Esophagus squamous epithelium (tissue), 5 donors: ENCODE measurements at places on chromosomes 7 and 10. TPM values are rescaled to one million over a fixed set of nuclear protein-coding genes. Genes with fewer than 3 reads are reported as not detected.

- H3K4me3 ChIP-seq = no peak overlapping the region
- no peaks in the 10 kb centered on the region for H3K36me3 ChIP-seq
- H3K27me3 ChIP-seq = no peaks in the 10 kb centered on the region
- DNase-seq = no peak
- no peak overlapping the region for H3K27ac ChIP-seq
Observed at GRCh38 chr7:13144673-13145072, 457.2 kb downstream of the ARL4A start.

CALML5 gene
- total RNA-seq = 24.0 TPM

GRCh38 chr7:30708983-30709382, 26.7 kb upstream of the CRHR2 start:
- no peaks in the 10 kb centered on the region for H3K27me3 ChIP-seq
- H3K4me3 ChIP-seq = no peak overlapping the region
- H3K36me3 ChIP-seq = no peaks in the 10 kb centered on the region
- DNase-seq = no peak
- H3K4me1 ChIP-seq = no peaks in the 10 kb centered on the region

DNA sequence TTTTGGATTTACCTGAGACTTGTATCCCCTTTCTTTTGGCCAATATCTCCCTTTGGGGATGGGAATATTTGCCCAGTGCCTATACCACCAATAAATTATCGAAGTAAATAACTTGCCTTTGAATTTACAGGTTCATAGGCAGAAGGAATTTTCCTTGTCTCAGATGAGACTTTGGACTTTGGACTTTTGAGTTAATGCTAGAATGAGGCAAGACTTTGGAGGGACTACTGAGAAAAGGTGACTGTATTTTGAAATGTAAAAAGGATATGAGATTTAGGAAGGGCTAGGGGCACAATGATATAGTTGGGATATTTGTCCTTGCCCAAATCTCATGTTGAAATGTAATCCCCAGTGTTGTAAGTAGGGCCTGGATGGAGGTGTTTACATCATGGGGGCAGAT, 384.5 kb upstream of the GHITM start:
- DNase-seq = no peak
- no peak overlapping the region for H3K4me3 ChIP-seq
- no peaks in the 10 kb centered on the region for H3K36me3 ChIP-seq
- no peaks in the 10 kb centered on the region for H3K27me3 ChIP-seq
- no peaks in the 10 kb centered on the region for H3K4me1 ChIP-seq
- no peak overlapping the region for H3K27ac ChIP-seq

- no peaks in the 10 kb centered on the region for H3K27me3 ChIP-seq
- H3K36me3 ChIP-seq = no peaks in the 10 kb centered on the region
- DNase-seq = no peak
Observed at GRCh38 chr7:135771961-135772638, 23.5 kb upstream of the FAM180A start.

- H3K27ac ChIP-seq = no peak overlapping the region
- DNase-seq = no peak
- H3K4me3 ChIP-seq = no peak overlapping the region
- no peaks in the 10 kb centered on the region for H3K4me1 ChIP-seq
- H3K36me3 ChIP-seq = no peaks in the 10 kb centered on the region
Observed at GRCh38 chr10:48556065-48556464, 48.8 kb downstream of the ARHGAP22 start.

DNA sequence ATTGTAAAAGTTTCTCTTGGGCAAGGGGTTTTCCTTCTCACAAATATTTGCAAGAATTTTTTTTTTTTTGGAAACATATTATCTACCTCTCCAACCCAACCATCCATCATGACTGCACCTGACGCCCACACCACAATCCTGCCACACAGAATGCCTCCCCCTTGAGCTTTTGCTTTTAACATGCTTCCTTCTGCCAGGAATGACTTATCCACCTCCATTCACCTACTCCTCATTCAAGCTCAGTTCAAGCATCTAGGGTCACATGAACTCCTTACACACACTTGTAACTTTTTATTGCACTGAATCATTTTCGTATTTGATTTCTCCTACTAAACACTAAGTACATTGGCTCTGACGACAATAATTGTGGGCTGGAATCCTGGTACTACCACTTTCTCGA, 660.1 kb upstream of the AUTS2 start:
- H3K36me3 ChIP-seq = no peaks in the 10 kb centered on the region
- H3K27me3 ChIP-seq = no peaks in the 10 kb centered on the region
- H3K27ac ChIP-seq = no peak overlapping the region
- DNase-seq = no peak
- H3K4me3 ChIP-seq = no peak overlapping the region
- no peaks in the 10 kb centered on the region for H3K4me1 ChIP-seq

DNA sequence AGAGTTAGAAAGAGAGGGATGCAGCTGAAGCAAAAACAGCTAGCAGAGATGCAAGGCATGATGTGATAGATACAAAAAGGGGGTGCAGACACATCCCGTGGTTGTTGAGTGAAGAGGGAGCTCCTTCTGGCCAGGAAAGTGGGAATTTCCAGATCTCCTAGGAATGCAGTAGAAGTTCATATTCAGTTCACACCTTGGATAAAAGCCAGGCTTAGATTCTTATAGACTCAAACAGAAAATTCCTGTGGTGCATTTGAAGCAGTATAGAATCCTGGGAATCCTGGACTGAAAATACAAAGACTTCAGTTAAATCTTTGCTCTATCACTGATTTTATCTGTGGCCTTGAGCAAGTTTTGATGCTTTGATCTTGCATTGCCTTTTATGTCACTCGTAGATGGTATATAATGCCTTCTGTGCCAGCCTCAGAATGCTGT, 33.9 kb downstream of the SGPL1 start:
- no peaks in the 10 kb centered on the region for H3K4me1 ChIP-seq
- no peaks in the 10 kb centered on the region for H3K27me3 ChIP-seq
- no peak overlapping the region for H3K27ac ChIP-seq
- DNase-seq = no peak
- H3K4me3 ChIP-seq = no peak overlapping the region

DNA sequence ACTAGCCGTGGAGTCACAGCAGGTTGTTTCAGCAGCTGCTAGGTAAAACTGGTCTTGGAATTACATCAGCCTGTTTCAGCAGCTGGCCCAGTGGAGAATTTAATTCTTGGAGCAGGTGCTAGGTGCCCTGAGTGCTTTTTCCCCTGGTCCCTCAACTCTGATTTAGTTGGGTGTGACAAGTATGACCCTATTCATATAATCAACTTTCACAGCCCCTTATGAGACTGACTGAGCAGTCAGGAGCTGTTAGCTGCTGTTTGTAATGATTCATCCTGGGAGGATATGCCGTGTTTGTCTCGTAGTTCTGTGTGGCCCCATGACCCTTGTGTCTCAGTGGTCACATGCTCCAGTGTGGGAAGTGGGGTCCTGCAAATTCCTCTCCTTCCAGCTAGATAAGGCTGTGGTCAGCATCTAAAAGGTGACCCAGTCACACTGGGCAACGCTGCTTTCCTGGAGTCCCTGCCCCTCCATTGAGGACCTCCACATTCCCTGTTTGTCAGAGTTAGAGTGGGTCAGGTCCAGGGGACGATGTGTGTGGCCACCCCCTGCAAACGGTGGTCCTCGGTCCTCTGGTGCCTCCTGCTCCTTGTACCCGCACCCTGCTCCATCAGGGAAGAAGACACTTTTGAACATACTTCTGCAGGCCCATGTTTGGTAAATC, 28.3 kb downstream of the TBATA start:
- no peaks in the 10 kb centered on the region for H3K36me3 ChIP-seq
- H3K4me3 ChIP-seq = no peak overlapping the region
- H3K4me1 ChIP-seq = no peaks in the 10 kb centered on the region
- no peak overlapping the region for H3K27ac ChIP-seq

MUC3A gene
- total RNA-seq = not detected

GRCh38 chr7:44408596-44408995, 81.9 kb downstream of the NUDCD3 start:
- H3K27ac ChIP-seq = no peak overlapping the region
- H3K27me3 ChIP-seq = no peaks in the 10 kb centered on the region
- peaks cover 14% of the 10 kb centered on the region for H3K36me3 ChIP-seq
- peaks cover 3% of the 10 kb centered on the region for H3K4me1 ChIP-seq
- no peak overlapping the region for H3K4me3 ChIP-seq
- DNase-seq = no peak

GRCh38 chr7:41005374-41005901, 697.5 kb downstream of the INHBA start:
- no peak overlapping the region for H3K4me3 ChIP-seq
- H3K4me1 ChIP-seq = peaks cover 28% of the 10 kb centered on the region
- no peaks in the 10 kb centered on the region for H3K27me3 ChIP-seq
- no peak overlapping the region for H3K27ac ChIP-seq

OPN4 gene
- total RNA-seq = not detected
